Activated CD8-positive, alpha-beta memory T cell treated with anti-CD3 and anti-CD28 coated beads, Interleukin-2, amount 50 U/mL, for 4 hours (primary cell): ENCODE measurements at places on chromosomes 2 and 18.

- peak; percentile 89 for DNase-seq
Measured at GRCh38 chr2:218880102-218880858, at the start of gene WNT10A. Gene WNT10A (plus strand): TSS chr2:218880852. CDS start chr2:218880996, 144 bp downstream.

GRCh38 chr2:150136893-150137292 lies 350.6 kb downstream of the RND3 start:
- DNase-seq = no peak

GRCh38 chr18:4267641-4268040 lies 187.5 kb downstream of the DLGAP1 start:
- DNase-seq = no peak

GRCh38 chr2:105294844-105295481 lies 34.6 kb downstream of the TGFBRAP1 start:
- no peak for DNase-seq
